ENCODE measurements at places on chromosomes 7 and 10.

- DNase-seq, result no peak
These were observed 133.9 kb downstream of the C10orf105 start for GRCh38 chr10:71585564-71586290.

DNA sequence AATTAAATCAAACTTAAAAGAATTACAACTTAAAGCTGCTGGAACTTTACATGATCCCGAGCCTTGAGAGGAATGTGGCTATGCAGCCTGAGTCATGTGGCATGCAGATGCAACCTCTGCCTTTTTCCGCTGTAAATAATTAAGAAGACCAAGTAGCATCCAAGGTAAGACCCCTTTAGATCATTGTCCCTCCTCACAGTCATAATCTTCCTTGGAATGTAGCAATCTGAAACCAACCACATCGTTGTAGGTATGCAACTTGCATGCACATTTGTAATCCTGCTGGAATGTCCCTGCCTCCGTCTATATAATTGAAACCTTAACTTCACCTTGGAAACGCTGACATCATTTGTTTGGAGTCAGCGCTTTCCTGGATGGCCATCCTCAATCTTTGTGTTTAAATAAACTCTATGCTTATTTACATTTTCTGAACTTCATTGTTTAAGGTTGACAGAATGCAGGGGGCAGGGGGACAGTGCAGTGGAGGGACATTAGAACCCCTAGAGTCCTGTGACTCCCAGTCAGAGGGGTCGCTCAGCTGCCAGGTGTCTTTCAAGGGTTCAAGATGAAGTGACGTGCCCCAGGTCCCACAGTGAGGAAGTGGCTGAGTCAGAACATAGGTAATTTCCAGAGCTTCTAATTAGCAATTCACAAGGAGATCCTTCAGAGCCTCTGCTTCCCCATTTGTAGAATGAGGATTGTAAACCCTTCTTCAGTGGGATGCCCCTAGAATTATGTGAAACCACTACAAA lies 110.7 kb downstream of the RALA start:
- peak; percentile 59 for DNase-seq

- DNase-seq, result no peak
These were observed 34.6 kb upstream of the LRRN3 start for GRCh38 chr7:111056371-111056770.

- DNase-seq, result no peak
These were observed 9.6 kb upstream of the TACR2 start for GRCh38 chr10:69426376-69426727.

- no peak for DNase-seq
These were observed 18.7 kb downstream of the MPP7 start for GRCh38 chr10:28284126-28284525.

DNA sequence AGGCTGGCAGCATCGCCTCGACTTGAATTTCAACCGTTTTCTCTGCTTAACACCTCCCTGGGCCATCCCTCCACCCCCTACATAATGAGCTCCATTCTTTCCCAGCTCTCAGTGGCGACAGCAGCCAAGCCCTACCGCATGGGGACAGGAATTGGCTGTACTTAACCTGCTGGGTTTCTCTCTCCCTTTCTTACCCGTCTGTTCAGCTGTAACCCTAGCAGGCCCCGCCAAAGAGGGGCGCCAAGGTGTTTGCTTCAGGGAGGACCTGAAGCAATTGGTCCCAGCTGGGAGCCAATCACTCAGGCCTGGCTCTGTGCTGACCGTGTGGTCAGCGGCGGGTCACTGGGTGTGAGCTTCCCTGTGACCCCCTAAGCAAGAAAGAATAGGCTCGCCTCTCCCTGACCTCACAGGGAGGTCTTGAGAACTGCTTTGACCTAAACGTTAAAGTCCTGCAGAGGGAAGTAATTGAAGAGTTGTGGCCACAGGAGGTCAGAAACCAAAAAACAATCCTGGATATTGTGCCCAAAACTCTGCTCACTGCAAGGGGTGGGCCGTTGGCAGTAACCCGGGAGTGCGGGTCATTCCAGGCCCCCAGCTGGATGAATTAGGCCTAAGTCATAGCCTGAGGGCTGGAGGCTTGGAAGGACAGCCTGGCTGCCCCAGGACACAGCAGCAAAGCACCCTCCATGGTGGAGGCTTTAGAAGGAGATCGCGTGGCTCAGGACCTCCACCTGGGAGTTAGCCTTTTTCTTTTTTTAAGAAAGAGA lies 114.6 kb downstream of the ITIH5 start:
- DNase-seq, result no peak
